HTR-8/SVneo (cell line): ENCODE measurements at places on chromosomes 12 and 14.

DNA sequence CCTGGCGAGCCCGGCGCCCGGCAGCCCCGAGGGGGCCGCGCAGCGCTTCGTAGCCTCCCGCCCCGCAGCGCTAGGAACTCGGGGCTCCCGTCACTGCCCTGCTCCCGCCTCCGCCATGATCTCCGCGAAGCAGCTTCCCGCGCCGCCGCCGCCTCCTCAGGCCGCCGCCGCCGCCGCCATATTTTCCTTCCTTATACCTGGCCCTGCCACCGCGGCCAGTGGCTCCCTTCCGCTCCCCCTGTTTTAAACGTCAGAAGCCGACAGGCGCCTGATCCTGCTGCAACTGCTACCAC lies 286 bp downstream of the PPP4R3A start:
- DNase-seq = no peak

DNA sequence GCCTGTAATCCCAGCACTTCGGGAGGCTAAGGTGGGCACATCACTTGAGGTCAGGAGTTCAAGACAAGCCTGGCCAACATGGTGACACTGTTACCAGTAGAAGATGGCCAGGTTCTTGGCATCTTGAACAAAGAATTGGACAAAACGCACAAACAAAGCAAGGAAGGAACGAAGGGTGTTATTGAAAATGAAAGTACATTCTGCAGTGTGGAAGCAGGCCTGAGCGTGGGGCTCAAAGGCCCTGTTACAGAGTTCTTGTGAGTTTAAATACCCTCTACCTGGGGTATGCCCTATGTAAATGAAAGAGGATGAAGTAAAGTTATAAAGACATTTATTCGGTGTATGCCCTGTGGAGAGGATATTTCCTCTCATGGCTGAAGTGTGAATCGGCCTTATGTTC lies 20.8 kb upstream of the CDK17 start:
- DNase-seq = no peak

GRCh38 chr12:68356060-68356695 lies 24.0 kb upstream of the MDM1 start:
- no peak for DNase-seq

DNA sequence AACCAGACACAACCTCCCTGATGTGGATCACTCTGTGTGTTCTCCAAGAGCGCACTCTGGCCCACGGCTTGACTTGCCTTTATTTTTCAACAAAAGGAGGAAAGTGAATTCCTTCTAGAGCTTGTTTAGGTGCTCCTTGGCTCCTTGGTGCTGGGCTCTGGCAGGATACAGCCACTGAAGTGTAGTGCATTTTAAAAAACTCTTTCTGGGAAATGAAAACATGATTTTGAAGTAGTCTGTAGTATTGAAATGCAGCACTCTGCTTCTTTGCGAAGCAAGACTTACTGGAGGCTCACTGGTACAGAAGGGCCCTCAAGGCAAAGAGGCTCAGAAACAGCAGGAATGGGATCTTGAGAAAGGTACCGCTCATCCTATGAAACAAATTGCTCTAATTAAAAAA lies 81.6 kb downstream of the PTCSC3 start:
- DNase-seq = no peak

DNA sequence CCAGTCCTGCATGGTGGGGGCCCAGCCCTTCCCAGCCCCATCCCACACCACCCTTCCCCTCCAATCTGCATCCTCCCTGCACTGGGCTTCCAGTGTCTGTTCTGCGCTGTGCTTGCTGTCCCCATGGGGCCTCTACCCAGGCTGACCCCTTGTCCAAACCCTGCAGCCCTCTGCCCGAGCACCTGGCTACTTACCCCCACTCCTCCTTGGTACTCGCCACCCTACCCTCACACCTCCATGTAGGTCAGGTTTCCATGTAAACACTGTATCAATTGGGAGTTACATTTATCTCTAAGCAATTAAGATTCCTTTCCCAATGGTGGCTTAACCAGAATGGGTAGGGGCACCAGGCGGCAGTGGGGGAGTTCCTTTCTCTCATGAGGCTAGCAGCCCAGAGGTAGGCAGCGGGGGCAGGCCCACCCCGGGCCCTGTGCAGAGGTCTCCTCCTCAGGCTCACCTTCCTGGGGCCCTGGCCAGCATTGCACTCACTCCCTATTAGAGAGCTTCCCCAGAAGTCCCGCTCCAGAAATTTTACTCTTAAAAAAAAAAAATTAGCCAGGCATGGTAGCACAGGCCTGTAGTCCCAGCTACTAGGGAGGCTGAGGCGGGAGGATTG lies 76.6 kb upstream of the CCND2 start:
- no peak for DNase-seq

DNA sequence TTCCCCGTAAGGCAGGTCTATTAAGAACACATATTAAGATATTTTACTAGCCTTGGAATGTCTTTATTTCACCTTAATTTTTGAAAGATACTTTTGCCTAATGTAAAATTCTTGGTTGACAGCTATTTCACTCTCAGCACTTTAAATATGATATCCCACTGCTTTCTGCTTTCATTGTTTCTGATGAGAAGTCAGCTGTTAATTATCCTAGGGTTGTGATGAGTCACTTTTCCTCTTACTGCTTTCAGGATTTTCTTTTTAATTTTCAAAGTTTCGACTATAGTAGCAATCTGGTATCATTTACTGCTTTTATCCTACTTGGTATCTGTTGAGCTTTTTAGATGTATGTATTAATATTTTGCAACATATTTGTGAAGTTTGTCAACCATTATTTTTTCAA lies 578.9 kb upstream of the ATP2B1 start:
- DNase-seq = no peak

DNA sequence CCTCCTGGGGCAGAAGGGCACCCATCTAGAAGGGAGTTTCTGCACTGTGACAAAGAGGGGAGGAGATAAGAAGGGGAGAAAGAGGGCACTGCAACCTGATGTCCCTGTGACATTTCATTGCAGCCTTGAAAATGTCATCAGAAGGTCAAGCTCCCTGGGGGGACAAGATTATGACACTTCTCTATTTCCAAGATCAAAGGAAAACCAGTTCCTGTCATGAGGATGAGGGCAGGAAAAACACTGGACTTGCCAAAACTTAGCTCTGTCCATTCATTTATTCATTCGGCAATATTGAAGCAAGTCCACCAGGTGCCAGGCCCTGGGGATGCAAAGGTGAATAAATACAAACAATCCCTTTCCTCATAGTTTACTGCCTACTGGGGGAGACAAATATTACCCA lies 138.4 kb upstream of the CDKN3 start:
- no peak for DNase-seq

- DNase-seq = no peak
Measured at GRCh38 chr14:23297611-23298277, 4.9 kb downstream of the PPP1R3E start.

DNA sequence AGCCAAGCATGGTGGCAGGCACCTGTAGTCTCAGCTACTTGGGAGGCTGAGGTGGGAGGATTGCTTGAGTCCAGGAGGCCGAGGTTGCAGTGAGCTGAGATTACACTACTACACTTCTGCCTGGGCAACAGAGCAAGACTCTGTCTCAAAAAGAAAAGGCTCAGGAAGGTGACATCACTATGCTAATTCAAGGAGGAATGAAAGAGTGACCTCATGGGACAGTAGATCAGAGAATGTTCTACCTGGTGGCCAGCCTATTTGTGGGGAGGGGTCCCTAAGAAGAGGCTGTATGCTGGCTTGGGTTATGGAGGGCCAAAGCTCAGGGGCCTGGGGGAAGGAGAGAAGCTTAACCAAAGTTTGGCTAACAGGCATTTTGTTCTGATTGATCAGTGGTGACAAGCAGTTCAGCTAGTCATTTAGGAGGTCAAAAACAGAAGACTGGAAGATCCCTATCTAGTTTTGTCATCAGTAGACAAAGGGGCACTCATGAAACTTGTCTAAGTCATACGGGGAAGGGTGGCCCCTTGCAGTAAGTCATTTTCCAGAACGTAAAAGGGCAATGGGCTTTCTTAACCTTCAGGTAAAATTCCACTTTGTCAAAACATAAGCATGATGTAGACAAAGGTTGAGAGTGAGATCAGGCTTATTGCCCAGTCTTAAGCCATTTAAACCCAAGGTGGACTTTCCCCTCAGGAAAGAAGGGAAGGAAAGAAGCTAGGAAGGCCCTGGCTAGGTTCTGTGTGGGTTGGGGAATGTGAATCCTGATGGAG lies 60.8 kb upstream of the EEA1 start:
- no peak for DNase-seq

GRCh38 chr12:132492522-132492921 lies 2.6 kb downstream of the FBRSL1 start:
- no peak for DNase-seq

DNA sequence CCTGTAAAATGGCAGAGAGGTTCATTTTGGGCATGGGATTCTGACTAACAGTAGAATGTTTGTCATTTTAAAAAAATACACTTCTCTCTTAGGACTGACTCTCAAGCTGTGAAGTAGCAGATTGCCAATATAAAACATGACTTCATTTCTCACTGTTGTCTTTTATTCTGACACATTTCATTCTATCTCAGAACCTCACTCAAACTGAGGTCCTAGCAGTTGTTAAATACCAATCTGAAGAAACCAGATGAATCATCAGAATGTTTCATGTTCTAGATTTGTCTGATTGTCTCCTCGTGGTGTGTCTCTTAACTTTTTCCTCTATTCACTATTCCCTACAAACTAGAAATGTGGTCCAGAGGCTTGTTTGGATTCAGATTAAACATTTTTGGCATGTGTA lies 276.5 kb upstream of the NPAS3 start:
- DNase-seq = no peak

DNA sequence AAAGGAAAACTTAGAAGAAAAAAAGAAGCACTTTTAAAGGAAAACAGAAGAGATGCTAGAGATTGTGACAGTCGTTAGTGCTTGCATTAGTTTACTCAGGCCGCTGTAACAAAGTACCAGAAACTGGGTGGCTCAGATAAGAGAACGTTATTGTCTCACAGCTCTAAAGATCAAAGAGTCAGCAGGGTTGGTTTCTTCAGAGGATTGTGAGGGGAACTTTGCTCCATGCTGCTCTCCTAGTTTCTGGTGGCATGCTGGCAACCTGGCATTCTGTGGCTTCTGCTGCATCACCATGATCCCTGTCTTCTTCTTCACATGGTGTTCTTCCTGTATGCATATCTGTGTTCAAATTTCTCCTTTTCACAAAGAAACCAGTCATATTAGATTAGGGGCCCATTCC lies 119.4 kb upstream of the PLEKHA5 start:
- no peak for DNase-seq

DNA sequence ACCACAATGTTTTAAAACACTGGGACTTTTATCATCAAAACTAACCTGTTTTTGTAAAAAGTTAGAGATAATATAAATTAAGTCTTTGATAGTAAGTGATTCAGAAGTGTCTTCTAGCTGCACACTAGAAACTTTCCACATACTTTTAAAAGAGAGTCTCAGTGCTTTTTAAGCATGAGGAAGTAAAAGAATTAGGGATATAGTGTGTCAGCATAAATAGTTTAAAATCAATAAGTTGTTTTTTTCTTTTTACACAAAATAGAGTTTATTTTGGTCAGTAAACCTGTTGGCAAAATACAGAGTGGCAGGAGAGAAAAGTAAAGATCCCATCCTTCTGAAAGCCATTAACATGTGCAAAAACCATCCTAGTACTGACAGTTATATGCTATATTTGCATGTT lies 1.7 kb downstream of the DNM1L start:
- DNase-seq = no peak

DNA sequence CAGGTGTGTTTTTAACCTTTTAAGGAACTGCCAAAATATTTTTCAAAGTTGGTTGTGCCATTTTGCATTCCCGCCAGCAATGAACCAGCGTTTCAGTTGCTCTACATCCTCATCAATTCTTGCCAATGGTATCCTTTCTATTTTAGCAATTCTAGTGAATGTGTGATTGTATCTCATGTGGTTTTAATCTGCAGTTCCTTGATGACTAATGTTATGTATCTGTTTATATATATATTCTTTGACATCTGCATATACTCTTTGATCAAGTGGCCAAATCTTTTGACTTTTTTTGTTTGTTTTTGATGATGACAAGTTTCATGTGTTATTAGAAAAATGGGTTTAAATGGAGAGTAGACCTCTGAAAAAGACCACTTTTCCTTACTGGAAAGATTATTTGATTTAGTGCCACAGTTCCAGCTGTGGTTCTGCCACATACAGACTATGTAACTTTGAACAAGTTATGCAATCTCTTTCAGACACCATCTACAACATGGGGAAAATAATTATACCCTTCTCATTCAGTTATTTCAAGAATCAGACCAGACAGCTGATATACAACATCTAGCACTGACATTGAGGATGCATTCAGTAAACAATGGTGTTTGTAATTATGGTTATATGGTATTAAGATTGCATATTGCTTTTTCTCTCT lies 146.3 kb upstream of the CNOT2 start:
- DNase-seq = no peak

- no peak for DNase-seq
Measured at GRCh38 chr12:79782172-79782900, 91.6 kb upstream of the PAWR start.

DNA sequence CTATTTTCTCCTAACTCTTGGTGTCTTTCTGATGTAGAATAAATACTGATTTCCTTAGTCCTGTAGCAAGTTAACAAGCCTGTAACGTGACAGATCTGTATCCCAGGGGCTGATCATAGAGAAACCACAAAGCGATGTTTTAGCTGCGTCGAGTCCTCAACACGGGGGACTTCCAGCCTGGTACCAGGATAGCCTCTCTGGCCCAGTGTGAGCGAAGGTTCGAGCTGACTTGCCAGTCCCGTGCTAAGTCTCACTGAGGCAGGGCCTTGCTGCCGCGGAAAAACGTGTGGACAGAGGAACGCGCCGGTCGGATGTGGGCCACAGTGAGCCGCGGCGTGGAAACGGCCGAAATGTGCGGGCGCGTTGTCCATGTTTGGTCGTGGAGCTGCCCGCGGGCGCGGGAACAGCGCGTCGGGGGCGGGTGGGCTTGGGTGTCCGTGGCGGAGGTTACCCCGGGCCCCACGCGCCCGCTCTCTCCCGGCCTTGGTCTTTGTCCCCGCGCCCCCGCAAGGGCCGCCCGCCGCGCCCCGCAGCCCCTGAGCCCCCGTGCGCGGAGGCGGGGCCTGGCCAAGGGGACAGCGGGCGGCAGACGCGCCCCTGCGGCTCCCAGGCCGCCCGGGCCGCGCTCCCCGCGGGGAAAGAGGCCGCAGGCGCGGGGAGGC lies 531 bp upstream of the EML1 start:
- no peak for DNase-seq

DNA sequence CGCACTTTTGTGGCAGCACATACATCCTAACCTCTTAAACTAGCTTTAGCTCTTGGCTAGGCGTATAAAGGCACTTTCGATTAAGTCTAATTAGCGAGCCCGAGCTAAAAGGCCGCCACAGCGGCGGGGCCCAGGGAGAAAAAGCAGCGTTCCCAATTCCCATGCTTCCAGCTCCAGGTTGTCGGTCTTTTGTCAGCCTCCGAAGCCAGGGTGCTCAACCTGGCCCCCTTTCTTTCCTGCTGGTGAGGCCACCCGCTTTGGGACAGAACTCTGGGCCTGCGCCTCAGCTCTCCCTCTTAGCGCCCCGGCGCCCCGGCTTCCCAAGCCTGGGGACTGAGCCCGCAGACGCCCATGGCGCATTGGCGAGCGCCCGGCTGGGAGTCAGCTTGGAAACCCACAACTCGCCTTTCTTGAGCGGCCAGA lies 33.3 kb upstream of the TBX5 start:
- no peak for DNase-seq

- no peak for DNase-seq
Measured at GRCh38 chr12:26091822-26092221, 33.0 kb downstream of the BHLHE41 start.

GRCh38 chr12:14111230-14111865 lies 129.9 kb upstream of the GRIN2B start:
- DNase-seq = no peak

GRCh38 chr14:22497144-22497423 lies 91.9 kb downstream of the DAD1 start:
- DNase-seq = no peak

- DNase-seq = no peak
Measured at GRCh38 chr12:80282761-80283160, 161.3 kb upstream of the PTPRQ start.

- DNase-seq = no peak
Measured at GRCh38 chr12:90015228-90015627, 306.6 kb upstream of the ATP2B1 start.
